D721Med (cell line): ENCODE measurements at places on chromosomes 7 and 10.

DNA sequence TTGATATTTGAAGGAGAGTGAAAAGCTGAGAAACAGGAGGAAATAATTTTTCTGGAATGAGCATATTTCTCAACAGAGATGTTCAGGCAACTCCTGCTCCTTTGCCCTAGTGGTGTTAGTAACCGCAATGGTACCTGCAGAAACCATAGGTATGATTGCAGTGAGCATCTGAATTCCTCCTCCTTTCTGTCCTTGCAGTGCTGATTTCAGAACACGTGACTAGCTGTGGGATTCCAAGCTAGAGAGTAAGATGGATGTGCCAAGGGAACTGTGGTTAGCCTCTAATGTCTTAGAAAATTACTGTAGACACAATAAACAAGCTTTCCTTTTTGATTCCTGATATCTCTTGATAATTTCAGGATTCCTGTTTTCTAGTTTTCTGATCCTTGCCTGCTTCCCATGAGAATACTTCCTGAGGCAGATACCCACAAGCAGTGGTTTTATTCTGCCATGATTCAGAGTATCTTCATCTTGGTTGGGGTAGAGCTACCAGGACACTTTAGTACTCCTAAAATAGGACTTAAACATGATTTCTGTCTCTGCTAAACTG, 27.5 kb downstream of the LRGUK start:
- DNase-seq = no peak

DNA sequence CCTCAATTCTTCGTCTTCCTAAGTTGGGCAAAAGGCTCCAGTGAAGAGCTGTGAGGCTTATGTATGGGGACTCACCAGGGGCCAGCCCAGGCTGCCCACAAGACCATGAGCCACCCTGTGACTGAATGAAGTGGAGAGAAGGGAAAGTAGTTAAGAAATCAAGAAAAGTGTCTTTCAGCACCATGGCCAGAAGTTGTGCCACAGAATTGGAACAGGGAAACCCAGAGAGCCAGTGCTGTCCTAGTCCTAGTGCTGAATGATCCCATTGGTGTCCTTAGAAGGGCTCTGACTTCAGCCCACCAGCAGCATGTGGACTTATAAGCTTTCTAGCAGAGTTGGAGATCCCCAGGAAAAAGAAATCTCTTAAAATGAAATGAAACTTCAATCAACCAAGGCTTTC, 37.0 kb upstream of the CCSER2 start:
- DNase-seq = no peak

DNA sequence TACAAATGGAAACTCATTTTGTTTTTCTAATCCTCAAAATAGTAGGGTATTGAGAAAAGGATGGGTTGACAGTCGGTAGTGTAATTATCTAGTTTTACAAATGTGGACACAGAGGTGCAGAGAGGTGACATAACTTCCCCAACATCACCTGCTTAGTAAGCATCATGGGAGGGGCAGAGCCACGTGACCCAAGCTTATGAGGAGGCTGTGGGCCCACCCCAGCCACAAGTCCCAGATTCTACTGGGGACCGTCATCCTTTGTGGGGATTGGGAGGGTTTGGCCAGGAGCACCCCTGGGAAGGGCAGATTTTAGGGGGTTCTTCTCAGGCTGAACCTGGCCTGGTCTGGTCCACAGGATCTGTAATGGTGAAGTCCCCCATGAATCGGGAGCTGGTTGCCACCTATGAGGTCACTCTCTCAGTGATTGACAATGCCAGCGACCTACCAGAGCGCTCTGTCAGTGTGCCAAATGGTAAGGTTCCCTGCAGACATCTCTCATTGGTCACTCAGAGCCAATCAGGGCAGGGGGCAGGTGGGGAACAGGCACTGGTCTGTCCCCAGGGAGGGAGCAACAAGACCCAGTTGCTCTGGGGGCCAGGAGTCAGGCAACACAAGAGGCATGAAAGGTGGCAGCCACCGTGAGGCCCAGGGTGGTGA, 23.6 kb upstream of the VSIR start:
- DNase-seq = no peak

DNA sequence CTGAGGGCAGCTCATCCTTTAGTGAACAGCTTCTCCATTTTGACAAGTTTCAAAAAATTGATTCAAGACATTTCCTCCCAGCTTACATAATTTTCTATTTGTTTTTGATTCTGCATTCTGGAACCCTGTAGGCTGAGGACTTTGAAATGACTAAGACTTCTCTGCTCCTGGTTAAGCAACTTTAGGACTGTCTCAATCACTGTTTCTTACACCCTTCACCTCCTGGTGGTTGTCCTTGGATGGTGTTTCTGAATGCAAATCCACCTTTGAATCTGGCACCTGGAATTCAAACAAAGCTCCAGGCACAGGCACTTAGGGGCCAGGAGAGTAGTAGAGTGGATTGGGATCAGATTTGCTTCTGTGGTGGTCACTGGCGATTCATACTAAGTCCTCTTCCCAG, 595.5 kb downstream of the LRMDA start:
- no peak for DNase-seq

GRCh38 chr10:7915923-7916536, 97.7 kb downstream of the TAF3 start:
- DNase-seq = no peak

- no peak for DNase-seq
Observed at GRCh38 chr10:14244147-14244546, 86.6 kb downstream of the FRMD4A start.

GRCh38 chr10:102702742-102703141, 11.5 kb downstream of the ARL3 start:
- no peak for DNase-seq

GRCh38 chr10:121466424-121466823, 131.8 kb downstream of the FGFR2 start:
- DNase-seq = no peak

DNA sequence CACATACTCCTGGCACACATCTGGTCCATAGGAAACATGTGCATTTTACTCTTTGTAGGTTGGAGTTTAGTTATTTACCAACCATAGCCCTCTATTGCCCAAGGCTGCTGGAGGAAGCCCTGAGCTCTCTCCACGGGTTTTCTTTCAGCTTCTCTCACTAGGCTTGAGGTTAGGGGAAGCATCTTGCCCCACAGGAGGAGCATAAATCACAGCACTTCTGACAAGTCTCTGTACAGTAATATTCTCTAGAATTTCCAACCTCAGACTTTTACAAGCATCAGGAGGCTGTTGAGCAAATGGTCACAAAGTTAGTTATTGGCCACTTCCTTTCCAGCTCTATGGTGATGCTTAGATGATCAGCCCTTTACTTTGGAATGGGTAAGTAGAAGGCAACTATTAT, 122.9 kb upstream of the GLI3 start:
- no peak for DNase-seq

DNA sequence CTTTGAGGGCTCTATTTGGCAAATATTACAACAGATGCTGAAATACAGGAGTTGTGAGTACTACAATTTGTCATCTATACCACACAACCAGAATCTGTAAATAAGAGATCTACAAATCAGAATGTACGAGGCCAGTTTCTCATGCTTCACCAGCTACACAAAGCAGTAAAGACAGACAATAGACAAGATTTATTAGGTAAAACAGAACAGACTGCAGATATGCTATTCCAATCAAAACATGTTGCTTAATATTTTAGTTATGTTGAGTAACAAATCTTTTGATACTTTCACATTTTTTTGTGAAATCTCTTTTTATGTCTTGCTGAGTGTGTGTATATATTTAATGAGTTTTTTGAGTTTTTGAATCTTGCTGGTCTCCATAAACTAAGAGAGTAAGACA, 109.1 kb downstream of the CHCHD3 start:
- no peak for DNase-seq

GRCh38 chr10:88866454-88866853, 13.6 kb upstream of the STAMBPL1 start:
- DNase-seq = no peak

DNA sequence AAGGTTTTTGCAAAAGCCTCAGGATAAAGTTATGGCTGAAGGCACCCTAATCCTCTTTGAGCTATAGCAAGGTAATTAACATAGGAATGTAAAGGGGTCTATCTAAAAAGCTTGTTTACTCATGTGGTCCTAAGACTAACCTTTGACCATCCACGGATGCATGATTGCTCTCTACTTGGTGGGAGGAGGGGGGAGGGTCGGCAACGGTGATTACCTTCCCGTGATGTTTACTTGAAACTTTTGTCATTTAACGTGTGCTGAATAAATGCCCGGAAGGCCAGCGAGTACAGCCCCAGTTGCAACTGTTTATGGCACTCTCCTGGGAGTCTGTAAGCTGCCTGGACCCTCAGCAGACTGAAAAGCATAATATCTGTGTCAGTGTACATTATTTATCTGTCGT, 78.9 kb upstream of the GPR22 start:
- DNase-seq = no peak

- no peak for DNase-seq
Observed at GRCh38 chr7:902996-903395, 26.6 kb downstream of the GET4 start.

DNA sequence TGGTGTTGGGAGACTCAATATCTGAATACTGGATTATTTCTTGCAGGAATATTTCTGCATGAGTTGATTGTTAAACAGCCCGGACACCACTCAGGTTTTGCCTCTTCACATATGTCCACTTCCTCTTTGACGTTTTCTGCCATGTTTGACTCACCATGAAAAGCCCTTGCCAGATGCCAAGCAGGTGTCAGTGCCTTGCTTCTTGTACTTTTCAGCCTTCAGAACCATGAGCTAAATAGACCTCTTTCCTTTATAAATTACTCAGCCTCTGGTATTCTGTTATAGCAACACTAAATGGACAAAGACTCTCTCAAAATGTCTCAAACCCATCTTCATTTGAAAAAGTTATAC, 24.7 kb upstream of the MACC1 start:
- DNase-seq = no peak

GRCh38 chr7:139431459-139431858, 52.0 kb downstream of the KLRG2 start:
- no peak for DNase-seq

DNA sequence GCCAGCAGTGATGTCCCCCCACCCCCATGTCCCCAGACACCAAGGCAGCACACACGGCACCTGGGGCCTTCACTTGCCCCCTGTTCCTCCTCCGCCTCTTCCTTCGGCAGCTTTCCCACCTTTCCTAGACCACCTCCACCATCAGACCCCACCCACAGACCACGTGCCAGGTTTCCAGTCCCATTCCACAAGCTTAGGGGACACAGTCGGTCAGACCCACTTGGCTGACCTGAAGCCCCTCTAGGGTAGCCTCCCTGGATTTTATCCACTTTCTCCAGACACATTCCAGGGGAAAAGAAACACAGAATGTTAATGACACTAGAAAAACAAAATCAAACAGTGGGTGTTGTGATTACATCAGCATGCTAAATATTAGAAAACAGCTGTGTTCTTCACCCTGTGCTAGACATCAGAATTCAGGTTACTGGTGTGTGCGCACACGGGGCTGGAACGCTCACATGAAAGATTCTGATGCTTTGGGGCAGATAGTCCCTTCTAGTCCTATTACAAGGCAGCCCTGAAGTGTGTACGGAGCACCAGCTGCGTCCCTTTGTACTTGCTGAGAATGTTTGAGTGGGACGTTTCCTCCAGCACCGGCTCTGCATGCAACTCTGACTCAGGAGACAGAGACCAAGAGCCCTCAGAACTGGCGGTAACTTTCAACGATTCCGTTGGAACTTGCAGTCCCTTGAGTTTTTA, 75.5 kb upstream of the PPP2R2D start:
- DNase-seq = no peak

DNA sequence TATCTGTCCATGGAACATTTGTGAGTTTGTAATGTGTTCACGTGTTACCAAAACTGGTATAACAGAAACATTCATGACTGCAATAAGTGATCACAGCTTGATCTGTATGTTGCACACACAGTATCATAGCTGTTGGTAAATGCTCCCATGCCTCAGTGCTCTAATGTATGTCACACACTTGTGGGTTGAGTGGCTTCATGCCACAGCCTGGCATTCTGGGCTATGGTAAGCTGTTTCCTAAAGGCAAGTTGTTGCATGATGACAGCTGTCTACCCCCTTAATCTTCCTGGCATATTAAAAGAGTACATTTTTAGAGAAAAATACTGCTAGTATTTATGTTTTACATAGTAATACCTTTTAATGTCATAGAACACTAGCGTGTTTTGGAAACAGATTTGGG, 35.2 kb downstream of the PRPF18 start:
- no peak for DNase-seq

- no peak for DNase-seq
Observed at GRCh38 chr10:92847202-92847864, 987 bp upstream of the EXOC6 start.

- no peak for DNase-seq
Observed at GRCh38 chr7:2162959-2163358, 69.8 kb downstream of the MAD1L1 start.

GRCh38 chr7:102045681-102046372, 228.4 kb downstream of the CUX1 start:
- no peak for DNase-seq

DNA sequence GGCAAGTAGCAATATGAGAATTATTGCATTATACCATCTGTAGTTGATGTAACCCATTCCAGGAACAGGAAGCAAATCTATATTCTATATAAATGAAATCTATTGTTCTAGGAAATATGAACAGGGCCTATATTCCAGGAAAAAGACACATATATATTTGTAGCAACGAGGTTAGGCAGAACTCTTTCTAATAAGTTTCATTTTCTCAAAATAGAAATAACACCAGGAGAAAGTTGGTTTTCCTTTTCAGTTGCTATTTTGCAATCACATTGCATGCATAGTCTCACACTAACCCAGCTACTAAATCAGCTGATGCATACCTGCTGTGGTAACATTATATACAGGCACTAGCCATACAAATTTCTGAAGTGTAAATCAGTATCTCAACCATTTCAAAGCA, 6.2 kb upstream of the IFIT2 start:
- no peak for DNase-seq

DNA sequence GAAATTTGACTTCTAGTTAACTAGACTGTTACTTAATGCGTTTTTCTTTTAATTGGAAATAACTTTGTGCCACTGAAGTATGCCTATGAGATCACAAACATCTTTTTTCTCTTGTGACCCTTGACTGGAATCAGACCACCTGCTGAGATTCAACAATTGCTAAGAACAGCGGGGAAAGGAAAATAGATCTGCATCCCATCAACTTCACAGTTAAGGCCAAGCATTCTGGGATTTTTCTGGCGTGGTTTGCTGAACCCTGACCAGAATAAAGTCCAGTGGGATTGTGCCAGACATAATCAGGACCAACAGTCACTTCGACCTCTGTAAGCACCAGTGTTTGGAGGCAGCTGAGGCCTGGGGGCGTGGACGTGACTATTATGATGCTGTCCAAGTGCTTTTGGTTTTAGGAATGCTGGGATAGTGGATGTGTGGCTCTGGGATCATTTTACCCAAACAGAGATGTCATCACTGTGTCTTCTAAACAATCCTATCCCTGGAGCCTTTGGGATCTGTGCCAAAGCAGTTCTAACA, 373.3 kb upstream of the PRKCQ start:
- DNase-seq = no peak

GRCh38 chr10:130747946-130748345, 563.6 kb downstream of the TCERG1L start:
- DNase-seq = no peak

DNA sequence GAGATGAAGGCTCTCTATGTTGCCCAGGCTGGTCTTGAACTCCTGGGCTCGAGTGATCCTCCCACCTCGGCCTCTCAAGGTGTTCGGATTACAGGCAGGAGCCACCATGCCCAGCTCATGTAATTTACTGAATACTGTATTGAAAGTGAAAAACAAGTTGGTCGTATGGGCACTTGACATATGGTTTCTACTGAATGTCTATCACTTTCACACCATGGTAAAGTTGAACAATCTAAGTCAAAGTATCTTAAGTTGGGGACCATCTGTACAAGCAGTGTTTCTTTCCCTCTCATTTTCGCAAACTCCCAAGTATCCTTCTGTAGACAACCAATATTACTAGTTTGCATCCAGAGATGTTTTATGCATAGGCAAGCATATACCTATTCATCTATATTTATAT, 116.6 kb downstream of the TMEM178B start:
- no peak for DNase-seq
